ENCODE measurements at places on chromosomes 5 and 9.

GRCh38 chr5:7955476-7955875 is 86.5 kb downstream of the MTRR start:
- DNase-seq: no peak

GRCh38 chr5:96080557-96080956 is 118.9 kb upstream of the ELL2 start:
- DNase-seq: no peak

DNA sequence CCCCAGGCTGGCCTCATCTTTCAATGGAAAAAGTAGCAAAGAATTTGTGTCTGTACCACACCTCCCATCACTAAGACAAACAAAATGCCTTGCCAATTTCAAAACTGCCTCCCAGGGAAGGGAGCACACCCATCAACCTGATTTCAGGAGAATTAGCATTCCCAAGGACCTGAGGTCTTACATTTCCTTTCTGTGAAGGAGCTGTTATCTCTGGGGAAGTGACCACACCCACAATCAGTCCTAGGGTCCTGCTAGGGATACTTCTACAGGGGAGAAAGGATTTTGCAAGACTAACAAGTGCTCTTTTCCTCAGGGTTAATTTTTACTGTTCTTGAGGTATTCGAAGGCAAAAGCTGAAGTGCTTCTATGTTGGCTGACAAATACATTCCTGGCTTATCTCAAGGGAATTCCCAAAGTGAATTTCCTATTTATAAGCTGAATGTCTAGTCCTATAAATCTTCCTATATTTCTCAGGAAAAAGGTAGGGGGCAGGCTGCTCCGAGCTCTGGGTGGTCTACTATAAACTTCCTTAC is 97.4 kb upstream of the ITGA1 start:
- no peak for DNase-seq

DNA sequence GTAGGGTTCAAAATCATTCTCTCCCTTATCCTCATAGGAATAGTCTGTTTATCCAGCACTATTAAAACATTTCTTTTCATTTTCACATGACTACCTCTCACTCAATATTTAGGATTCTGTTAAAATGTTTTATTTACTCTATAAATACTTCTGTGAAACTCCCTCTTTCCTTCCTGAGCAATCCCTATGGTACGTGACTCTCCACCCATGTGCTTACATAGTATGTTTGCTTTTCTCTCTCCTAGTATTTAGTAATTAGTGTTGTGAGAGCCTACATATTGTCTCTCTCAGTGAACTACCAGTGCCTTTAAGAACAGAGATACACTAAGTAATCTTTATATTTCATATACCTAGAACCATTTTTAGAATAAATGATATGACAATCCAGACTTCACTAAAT is 46.0 kb downstream of the PTPRD start:
- no peak for DNase-seq

DNA sequence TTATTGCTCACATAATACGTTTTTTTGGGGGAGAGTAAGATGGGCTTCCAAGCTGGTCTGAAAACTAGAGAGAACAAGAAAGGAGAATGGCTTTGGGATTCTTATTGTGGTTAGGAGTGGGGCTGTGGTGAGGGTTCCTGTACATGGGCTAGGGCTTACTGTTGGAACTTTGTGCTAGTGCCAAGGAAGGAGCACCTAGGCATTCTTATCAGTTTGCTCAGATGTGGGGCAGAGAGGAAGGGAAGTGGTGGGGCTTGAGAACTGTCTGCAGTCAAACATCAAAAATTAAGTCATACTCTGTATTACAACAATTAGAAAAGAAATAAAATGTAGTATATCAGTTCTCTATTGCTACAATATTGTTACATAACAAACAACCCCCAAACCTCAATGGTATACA is 4.0 kb upstream of the THBS4 start:
- no peak for DNase-seq

- no peak for DNase-seq
Observed at GRCh38 chr9:75002422-75003023, 25.6 kb downstream of the CARNMT1 start.
